ENCODE measurements at places on chromosomes 2 and 18.
A peak's percentile ranks its signal among the peaks of the same experiment; 100 is the strongest.

GRCh38 chr2:222969491-222969890, 82.5 kb upstream of the KCNE4 start:
- no peak for DNase-seq

- DNase-seq: no peak
Observed at GRCh38 chr18:58953627-58954026, 89.0 kb downstream of the ZNF532 start.

DNA sequence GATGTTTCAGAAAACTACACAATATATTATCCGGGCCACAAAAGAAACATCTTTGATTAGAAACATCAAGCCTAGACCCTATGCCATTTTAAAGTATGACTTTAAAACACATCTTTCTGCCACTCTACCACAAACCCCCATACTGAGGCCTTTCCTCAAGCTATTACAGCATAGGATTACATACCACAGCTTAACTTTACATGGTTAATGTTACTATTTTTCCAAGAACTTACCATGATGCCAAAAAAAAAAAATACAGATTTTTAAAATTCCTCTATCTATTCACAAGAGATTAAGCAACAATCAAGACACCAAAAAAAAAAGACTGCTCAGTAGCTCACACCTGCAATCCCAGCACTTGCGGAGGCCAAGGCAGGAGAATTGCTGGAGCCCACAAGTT, 9.0 kb downstream of the NCKAP1 start:
- no peak for DNase-seq

DNA sequence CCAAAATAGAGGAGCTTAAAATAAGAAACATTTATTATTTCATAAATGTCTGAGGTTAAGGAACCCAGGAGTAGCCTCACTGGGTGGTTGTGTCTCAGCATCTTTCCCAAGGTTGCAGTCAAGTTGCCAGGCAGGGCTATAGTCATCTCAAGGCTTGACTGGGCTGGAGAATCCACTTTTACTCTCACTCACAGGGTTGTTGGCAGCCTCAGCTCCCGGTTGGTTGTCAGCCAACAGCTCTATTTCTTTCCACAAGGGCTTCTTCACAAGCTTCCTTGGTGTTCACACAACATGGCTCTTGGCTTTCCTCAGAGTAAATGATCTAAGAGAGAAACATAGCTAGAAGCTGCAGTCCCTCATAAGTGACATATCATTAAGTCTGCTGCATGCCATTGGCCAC, 55.6 kb upstream of the TEX51 start:
- DNase-seq: no peak

GRCh38 chr2:220670511-220670910, 901.6 kb downstream of the EPHA4 start:
- DNase-seq: no peak

GRCh38 chr18:7363338-7363737, 132.4 kb downstream of the LRRC30 start:
- no peak for DNase-seq

GRCh38 chr18:51028201-51028805, 1.7 kb upstream of the SMAD4 start:
- peak; percentile 13 for DNase-seq

DNA sequence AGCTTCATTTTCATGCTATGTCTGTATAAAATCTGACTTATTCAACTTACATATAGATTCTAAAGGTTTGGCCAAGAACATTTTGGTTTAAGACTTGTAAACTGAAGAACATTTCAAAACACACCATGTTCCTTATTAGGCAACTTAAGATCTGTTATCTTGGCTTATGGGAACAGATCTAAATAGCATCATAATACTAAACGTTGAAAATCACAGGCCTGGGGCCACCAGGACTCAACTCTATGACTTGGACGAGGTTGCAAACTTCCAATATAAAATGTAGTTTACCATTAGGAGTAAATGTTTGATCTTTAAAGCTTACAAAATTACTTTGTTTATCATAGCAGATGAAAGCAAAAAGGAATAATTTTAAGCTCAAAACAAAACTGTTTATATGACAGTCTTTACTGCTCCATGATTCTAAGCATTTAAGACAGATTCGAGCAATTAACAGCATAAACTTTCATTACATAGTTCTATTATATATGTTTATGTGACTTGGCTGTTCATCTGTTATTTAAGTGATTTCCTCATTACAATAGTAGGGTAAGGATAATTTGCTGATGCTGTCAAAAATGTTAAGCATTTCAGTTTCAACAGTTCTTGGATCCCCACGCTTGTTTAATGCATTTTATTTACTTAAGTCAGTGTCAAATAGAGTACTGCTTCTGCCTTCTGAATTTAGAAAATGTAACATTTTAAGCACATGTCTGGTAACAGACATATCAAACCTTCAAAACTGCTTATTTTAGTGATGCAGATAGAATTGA, 8.3 kb downstream of the TCF4 start:
- DNase-seq: no peak

GRCh38 chr18:45295388-45295787, 319.9 kb upstream of the SLC14A2 start:
- DNase-seq: no peak

- no peak for DNase-seq
Observed at GRCh38 chr2:202723746-202724145, 89.0 kb downstream of the FAM117B start.

All from GM06990 (cell line).